ENCODE measurements at places on chromosomes 5 and 9.

DNA sequence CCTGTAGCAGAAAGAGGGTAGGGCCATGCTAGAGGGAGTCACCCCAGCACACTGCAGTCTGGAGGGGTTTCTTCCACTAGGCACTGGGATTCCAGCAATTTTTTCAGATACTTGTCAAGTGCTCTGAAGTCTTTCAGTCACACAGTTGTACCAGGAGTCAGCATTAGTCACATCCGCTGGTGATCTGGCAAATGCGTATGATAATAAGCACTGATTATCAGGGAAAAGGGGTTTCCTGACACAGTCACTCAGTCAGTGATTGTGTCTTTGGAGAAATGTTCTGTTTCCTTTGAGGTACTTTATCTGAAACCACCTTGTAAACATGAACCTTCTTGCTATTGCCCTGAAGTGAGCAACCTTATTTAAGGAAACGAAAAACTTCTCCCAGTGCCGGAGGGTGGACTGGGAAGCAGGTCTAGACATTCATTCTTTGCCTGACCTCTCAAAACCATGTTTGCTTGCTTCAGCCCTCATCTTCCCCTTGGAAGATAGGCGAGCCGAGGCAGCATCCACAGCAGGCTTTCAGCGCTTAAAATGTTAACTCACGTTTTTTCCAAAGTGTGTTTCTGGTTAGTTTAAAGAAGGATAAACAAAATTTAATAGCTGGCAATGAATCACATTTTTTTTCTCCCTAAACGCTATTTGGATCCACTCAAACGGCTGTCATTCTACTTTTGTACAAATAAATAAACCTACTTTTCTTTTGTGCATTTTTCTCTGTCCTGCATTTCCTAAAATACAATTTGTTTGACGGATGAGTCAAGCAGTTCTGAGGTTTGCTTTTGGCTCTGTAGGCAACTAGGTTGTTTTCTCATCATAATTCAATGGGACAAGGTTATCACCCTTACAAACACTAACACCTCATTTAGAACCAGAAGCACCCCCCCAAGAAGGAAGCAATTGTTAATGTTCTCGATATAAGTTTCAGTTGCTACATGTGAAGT lies 77.7 kb downstream of the FOXD1 start:
- no peak for DNase-seq

GRCh38 chr9:38442473-38443096 lies 18.3 kb upstream of the IGFBPL1 start:
- DNase-seq = no peak

GRCh38 chr9:21294904-21295538 lies 10.1 kb downstream of the IFNA5 start:
- no peak for DNase-seq

GRCh38 chr9:114681594-114682332 lies at the start of gene TEX48:
Gene TEX48, minus strand, starts transcription at chr9:114682192. Its CDS starts 10,469 bp downstream, at chr9:114671723.
- DNase-seq = peak; percentile 79

- no peak for DNase-seq
These were observed 15.5 kb downstream of the SLC22A4 start for GRCh38 chr5:132309679-132310078.
